ENCODE measurements at places on chromosomes 12 and 14.
A peak's percentile ranks its signal among the peaks of the same experiment; 100 is the strongest.

DNA sequence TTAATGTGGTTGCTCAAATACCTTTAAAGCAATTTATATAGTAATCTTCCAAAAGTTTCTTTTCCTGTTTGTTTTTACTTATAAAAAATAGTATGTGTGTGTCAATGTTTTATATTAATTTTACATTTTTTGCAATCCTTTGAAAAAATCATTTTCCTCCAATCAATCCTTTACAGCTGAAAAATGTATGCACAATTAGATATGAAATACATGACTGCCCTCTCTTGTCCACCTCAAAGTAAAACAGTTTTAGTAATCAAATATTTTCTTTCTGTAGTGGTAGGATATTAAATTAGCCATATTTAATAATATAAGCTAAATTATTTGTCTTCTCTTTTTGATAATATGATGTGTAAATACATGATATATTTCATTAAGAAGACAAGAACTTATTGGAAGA lies 269.9 kb downstream of the ADAMTS20 start:
- DNase-seq = no peak

DNA sequence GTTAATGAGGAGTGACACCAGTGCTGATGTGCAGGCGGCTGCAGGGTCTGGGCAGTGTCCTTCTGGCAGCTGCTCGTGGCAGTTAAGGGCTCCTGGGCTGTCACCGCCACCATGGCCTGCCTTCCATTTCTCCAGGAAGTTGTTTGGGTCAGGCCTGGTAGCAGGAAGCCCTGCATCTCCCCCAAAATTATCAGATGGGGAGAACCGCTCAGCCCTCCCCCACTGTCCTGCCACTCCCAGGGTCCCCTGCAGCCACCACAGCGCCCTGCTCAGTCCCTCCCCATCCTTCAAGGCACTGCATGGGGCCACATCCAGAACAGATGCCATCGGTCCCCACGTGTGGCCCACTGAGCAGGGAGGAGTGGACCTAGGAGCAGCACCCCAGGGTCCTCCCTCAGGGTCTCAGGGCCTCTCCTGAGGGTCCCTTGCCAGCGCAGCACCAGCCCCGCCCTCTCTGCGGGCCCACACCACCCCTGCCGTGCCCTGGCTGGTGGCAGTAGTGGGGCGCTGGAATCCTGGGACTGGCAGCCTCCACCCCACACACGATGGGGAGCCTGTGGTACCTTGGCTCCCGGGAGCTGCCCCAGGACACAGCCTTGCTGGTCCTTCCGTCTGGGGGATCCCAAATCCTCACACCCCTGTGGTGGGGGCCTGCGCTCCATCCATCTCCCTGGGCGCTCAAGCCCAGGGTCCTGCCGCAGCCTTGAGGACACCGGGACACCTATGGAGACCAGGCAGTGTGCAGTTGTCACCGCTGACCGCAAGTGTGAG lies 10.3 kb upstream of the AMN start:
- DNase-seq = no peak

DNA sequence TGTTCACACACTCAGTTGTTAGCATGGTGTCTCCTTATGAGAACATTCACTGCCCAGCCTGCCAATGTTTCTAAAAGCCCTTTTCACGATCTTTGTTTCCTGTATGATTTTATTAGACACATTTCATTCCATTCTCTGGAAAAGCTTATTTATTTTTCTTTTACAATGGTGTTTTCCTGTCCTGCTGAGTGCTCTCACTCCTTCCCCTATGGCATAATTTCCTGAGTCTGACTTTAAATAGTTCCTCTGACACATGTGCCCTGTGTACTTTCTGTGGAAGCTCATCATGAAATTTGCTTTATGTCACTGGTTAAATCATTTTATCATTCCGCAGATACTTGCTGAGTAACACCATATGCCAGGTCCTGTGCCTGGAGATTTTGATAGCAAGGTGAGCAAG lies 612.0 kb downstream of the FLRT2 start:
- no peak for DNase-seq

DNA sequence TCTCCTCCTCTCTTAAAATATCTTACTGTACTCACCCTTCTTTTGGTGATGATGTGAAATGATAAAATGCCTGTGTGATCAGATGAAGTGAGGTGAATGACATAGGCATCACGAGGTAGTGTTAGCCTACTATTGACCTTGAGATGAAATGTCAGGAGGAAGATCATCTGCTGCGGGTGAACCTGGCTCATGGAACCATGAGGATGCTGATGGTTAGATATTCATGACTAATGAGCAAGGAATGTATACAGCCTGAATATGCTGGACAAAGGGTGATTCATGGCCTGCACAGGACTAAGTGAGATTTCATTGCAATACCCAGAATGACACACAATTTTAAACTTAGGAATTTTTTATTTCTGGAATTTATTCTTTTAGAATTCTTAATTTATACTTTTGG lies 89.6 kb downstream of the DAAM1 start:
- peak; percentile 86 for DNase-seq

- no peak for DNase-seq
Observed at GRCh38 chr14:102645746-102646440, 53.4 kb downstream of the RCOR1 start.

Measured in retinal pigment epithelial cell (primary cell).